Activated CD8-positive, alpha-beta memory T cell treated with anti-CD3 and anti-CD28 coated beads for 4 hours (primary cell): ENCODE measurements at places on chromosomes 4 and X.

- no peak for DNase-seq
Observed at GRCh38 chrX:9114245-9114644, 80.3 kb upstream of the FAM9B start.

DNA sequence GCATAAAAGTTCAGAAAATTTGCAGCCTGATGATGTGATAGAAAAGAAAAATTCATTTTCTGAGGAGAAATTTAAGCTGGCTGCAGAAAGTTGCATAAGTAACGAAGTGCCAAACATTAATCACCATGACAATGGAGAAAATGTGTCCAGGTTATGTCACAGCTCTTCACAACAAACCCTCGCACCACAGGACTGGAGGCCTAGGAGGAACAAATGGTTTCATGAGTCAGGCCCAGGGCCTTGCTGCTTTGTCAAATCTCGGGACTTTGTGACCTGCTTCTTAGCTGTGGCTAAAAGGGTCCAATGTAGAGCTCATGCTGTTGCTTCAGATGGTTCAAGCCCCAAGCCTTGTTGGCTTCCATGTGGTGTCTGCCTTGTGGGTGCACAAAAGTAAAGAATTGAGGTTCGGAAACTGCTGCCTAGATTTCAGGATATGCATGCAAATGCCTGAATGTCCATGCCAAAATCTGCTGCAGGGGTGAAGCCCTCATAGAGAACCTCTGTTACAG, 527.4 kb downstream of the SH3BGRL start:
- no peak for DNase-seq

GRCh38 chrX:24392709-24393108, 32.3 kb downstream of the SUPT20HL1 start:
- no peak for DNase-seq

DNA sequence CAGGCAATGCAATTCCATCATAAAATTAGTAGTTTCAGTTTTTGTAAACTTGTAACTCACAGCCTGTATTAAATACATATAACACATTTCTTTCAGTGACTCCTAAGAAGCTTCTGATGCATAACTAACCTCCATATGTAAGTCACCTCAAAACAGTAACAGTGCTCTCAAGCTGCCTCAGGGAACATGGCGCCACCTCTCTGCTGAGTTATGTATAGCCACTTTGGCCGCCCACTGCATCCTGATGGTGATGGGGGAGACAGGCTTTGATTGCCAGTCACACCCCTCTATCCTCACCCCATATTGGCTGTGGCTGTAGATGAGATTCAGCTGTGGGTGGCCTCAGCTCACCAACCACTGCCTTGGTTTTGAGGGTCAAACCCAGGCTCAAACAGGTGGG, 54.3 kb downstream of the LRBA start:
- DNase-seq = no peak

DNA sequence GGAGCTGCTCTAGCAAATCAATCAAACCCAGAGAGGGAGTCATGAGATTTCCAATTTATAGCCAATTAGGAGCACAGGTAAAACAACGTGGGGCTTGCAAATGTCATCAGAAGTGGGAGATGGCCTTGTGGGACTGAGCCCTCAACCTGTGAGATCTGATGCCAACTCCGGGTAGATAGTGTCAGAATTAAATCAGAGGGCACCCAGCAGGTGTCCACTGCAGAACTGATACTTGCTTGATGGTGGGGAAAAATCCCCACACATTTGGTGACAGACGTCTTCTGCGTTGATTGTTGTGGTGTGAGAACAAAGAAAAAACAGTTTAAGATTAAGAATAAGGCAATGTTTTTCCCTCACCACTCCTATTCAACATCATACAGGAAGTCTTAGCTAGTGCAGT, 1402.8 kb downstream of the RAPGEF2 start:
- no peak for DNase-seq

DNA sequence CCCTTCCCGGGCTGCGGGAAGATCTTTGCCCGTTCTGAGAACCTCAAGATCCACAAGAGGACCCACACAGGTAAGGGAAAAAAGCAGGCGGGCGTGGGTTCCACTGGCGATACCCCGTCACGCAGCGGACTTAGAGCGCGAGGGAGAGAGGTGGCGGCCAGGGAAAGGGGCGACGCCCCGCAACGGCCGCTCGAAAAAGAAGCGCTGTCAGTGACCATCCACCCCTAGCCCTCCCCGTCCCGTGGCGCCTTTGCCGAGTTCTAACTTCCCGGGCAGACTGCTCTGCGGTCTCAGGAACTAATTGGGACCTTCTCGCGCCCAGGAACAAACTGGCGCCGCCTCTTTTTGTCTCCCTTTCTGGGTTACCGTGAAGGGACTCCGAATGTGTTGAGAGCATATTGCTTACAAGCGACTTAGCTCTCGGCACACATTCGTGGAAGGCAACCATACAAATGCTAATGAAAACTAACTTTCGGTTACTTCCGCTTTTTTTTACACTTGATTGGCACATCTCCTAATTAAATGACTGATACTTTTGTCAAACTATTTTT, 1.8 kb downstream of the ZIC3 start:
- DNase-seq = no peak

GRCh38 chr4:143341186-143341755, 4.6 kb downstream of the GAB1 start:
- DNase-seq = no peak

DNA sequence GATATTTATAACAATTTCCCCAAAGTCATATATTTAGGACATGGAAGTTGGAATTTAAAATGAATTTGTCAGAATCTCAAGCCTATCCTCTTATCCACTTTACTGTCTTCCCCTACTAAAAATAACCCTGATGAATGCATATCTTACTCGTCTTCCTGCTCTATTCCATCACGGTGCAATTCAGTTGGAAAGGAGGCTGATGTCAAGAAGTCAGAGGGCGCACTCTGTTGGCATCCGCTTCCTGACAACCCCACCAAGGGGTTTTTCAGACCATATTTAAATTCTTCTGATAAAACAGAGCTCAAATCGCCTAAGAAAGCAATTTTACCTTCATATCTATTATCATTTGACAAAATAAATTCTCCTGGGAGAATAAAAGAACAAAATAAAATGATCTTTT, 233.5 kb downstream of the ARHGAP24 start:
- DNase-seq = no peak

GRCh38 chr4:137651128-137651527, 118.8 kb upstream of the PCDH18 start:
- DNase-seq = no peak

GRCh38 chr4:83489711-83490326, 4.9 kb upstream of the ABRAXAS1 start:
- no peak for DNase-seq

DNA sequence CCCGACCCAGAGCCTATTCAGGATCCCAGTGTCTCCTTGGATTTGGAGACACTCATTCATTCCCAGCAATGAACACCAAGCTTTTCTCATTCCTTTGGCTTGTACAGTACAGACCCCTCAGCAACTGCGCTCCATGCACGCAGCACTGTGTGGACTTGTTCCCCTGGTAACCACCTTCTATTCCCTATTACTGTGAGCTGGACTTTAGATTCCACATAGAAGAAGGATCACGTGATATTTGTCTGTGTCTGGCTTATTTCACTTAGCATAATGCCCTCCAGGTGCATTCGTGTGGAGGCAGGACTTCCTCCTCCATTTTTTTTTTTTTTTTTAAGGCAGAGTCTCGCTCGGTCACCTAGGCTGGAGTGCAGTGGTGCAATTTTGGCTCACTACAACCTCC, 106.4 kb downstream of the PHKA2 start:
- DNase-seq = no peak

DNA sequence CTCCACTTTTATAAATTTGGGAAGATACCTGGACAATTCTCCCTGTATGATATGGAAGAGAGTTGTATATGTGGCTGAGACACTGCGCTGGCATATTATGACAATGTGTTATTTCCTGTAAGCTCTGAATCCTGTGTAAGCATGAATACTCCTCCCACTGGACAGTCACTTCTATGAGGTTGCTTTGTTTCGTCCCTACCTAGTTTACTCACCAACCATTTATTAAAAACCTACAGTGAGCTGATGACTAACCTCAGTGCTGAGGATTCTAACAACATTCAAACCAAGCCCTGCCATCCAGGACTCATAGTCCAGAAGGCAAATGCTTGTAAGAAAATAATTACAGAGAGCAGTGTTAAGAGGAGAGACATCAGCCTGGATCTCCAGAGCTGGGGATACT, 1632.9 kb upstream of the TENM3 start:
- DNase-seq = no peak

DNA sequence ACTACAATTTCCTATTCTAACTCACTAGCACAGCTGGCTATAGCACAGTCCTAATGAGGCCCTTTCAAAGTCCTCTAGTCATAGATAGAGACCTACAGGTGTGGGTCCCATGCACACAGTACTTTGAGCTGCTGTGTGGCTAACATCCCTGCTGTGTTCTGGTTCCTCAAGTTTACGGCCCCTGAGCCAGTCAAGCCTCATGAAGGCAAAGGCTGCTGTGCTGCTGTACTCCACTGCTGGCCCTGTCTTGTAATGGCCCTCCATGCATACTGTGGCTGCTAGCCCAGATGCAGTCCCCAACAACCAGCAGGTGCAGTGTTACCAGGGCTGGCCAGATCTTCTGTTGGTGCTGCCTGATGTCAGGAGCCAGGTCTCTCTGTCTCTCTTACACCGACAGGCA, 23.4 kb upstream of the ENPEP start:
- DNase-seq = no peak

GRCh38 chr4:3484057-3484973, 21.2 kb downstream of the DOK7 start:
- DNase-seq = no peak

DNA sequence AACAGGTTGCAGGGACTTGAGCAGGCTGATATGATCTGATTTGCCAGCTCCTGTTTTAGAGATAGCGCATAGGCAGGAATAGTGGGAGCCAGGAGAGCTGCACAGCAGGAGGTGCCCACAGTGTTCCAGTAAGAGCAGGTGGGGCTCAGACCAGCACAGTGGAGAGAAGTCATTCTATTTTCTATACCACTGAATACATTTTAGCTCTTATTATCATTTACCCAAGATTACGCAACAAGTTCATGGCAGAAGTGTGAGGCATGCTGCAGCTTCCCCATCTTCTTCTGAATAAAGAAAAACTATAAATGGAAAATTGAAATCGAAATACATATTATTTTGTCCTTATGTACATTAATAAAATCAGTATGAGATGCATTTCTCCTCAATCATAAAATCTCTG, 114.7 kb upstream of the EDNRA start:
- DNase-seq = no peak

GRCh38 chrX:109373468-109373867, 108.4 kb downstream of the GUCY2F start:
- DNase-seq = no peak

DNA sequence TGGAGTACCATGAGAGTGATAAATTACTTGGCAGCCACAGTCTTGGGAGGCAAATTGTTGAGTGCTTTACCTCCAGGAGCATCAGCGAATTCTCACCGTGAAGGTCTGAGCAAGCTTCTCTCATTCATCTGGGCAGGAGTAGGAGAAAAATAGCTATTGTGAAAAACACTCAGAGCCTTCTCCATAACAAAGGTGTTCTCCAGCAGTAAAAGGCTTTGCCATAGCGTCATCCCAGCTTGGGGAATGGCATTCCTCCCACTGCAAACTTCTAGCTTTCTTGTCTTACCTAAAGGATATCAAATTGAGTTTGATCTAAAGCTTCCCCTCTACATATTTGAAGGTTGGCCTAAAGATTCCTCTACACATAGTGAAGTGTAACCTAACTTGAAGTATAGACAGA, 29.8 kb upstream of the MAGEA11 start:
- DNase-seq = no peak

DNA sequence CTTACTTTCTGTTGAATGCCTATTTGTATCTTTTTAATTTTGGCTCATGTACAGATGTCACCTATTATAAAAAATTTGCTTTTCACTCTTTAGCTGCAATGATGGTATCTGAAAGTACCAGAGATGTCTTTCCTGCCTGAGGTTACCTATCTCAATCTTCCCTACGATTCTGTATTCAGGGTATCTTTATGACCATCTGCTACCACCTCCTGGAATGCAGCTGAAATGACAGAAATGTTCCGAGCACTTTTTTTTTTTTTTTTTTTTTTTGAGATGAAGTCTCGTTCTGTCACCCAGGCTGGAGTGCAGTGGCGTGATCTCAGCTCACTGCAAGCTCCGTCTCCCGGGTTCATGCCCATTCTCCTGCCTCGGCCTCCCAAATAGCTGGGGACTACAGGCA, 136.4 kb downstream of the REPS2 start:
- DNase-seq = no peak

DNA sequence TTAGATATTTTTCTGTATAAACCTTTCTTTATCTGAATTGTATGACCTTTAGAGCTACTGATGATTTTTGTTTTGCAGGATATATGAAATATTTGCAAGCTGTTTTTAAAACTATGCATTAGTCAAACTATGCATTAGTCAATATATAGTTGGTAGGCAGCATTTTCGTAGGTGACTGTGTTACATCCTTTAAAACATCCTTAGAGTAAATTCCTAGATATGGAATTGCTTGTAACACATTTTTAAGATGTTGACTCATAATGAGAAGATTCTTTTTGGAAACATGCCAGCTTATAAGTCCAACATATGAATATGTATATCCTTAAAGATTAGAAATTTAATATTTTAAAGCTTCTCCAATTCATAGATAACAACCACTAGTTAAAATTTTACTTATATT, 1768.5 kb downstream of the PCDH7 start:
- no peak for DNase-seq

DNA sequence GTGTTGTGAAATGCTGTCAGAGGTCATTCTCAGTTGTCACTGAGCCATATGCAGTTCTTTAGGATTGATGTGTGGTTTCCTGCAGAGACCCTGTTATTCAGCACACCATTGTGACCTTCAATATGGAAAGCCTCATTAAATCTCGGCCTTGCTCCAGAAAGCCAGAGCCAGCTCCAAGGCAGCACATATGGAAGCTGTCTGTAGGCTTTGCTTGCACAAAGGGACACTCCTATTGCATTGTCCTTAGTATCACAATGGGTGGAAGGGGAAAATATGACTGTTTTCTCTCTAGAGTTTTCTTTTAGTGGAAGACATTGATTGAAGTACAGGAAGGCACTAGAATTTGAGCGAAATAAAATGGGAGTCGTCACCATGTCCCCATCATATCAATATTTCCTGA, 179.0 kb downstream of the CEP135 start:
- no peak for DNase-seq
